ENCODE measurements at places on chromosomes 5 and 9.

DNA sequence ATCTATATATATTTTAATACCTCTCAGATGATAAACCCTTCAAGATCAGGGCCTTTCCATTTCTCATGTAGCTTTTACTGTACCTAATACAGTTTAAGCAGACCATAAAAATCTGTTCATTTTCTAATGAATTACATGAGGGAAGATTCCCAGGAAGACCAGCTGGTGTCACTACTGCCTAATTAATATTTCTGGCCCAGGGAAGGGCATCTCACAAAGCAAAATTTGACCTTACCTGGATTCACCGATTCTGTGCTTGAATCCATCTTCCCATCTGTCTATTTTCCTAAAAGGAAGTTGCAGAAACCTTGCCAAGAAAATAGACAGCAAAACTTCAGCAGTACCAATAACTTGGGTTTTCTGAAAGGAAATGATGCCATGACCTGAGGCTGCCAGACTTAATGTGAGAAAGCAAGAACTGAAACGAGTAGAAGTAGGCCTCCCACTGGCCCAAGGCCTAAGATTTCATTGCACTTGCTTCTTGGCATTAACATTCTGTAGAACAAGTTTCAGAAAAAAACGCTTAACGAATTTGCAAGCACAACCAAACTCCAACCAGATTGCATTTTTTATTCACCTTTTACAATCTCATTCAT, 83.0 kb upstream of the GLIS3 start:
- no peak for DNase-seq

DNA sequence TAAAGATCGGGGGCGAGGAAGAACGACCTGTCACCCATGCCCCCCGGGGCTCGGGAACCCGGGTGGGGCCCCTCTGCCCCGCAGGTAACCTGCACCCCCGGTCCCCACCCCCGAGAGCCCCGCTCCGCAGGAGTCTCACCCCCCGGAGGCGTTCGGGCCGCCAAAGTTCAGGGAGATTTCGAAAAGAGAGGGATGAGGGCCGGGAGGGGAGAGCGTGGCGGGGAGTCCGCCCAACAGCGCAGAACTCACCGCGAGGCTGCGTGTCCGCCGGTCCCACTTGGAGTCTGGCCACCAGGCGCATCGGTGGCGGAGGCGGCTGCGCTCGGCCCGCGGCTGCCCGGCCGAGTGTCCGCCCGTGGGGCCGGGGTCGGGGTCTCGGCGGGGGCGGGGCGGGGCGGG, at the start of gene PHF19:
PHF19 (minus strand) TSS at position 347 of the 399 bp plus-strand sequence. CDS start 2,447 bp downstream, outside the sequence.
- DNase-seq, result no peak

DNA sequence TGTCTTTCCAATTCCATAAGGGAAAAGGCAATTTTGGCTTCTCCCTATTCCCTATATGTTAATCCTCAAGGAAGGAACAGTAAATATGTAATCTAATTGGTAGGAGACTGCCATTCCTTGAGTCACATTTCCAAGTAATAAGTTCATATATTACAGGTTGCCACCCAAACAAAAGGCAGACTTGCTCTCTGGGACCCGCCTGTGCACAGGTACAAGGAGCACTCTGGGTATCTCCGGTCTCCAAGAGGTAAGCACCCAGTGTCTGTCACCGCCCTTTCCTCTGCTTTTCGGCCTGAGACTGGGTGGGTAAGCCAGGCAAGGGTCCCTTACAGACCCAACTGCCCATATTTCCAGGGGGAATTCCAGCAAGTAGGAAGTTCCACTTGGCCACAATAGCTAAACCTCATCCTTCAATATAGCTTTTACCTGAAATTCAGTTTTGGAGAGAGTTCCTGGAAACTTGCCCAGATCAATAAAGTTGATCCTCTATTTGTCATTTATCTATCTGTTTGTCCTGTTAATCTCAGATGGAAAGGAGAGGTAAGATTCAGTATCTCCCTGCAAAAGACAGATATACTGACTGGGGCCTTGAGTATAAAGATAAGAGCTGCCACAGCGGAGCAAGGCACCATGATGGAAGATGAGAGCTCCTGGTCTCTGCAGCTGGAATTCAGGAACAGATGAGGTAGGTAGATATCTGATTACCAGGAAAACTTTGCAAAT, 81.8 kb downstream of the SUSD1 start:
- DNase-seq, result no peak

GRCh38 chr5:113875096-113875495, 361.6 kb downstream of the YTHDC2 start:
- DNase-seq, result peak; percentile 16

DNA sequence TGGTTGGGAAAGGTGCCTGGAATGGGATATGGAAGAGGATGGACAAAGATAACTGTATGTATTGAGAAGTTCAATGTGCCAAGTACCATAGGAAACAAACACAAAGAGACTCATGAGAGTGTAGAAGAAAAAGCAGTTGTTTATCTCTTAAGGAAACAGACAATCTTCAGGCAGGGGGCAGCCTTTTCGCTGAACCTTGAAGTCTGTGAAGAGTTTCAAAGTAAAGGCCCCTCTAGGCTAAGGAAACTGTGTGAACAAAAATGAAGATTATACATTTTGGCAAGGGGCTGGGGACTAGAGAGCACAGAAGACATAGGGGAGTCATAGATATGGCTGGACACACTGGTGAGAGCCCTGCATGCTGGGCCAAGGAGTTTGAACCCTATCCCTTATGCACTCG, 27.5 kb upstream of the FRMPD1 start:
- DNase-seq, result no peak

DNA sequence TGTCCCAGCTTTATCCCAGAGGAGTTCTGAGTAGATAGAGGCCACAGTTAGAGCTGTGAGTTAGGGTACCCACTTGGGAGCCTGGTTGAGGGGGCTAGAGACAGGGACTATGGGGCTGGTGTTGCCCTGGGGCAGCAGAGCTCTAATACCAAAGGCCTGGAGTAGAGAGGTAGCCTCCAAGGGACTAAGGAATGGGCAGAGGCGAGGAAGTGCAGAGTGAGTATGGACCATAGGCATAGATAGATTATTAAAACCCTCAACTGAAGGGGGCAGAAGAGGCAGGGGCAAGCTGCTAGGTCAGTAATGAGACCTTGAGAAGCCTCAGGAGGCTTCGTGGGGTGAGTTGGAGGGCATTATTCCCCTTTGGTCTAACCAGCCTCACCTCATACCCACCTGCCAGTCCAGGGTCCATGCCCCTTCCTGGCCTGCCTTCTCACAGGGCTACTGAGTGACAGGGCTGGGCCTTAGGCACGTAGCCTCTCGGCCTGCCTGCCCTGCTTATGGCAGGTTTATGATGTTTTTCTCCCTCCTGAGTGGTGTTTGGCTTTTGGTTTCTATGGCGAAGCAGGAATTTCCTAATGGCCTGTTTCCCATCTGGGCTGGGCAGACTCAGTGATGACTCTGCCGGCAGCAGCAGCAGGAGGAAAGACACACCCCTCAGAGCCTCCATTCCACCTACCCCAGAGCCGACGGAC, 8.0 kb downstream of the PDLIM4 start:
- no peak for DNase-seq

- peak; percentile 63 for DNase-seq
Observed at GRCh38 chr9:108844856-108845255, 10.9 kb downstream of the ACTL7B start.

- no peak for DNase-seq
Observed at GRCh38 chr5:180976518-180976917, 12.1 kb upstream of the BTNL3 start.

GRCh38 chr9:125829743-125830142, 82.6 kb downstream of the PBX3 start:
- DNase-seq, result no peak

GRCh38 chr9:14092344-14092743, 221.6 kb downstream of the NFIB start:
- DNase-seq, result no peak

DNA sequence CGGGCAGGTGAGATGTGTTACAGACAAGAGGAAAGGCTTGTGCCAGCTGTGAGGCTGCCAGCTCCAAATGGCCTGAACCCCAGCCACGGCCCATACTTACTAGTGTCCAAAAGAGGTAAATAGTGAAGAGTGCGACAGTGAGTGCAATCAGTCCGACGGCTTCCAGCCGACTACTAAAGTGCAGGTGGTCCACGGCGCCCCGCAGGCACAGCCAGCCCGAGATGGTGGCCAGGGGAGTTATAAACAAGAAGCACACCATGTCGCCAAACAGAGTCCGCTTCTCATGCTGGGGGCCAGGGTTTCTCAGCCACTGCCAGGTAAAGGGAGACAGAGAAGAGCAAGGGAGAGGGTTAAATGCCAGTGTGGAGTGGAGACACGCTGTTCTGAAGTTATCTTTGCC, 101.1 kb downstream of the LMNB1 start:
- no peak for DNase-seq

GRCh38 chr9:21890696-21891095, 88.3 kb downstream of the MTAP start:
- no peak for DNase-seq

DNA sequence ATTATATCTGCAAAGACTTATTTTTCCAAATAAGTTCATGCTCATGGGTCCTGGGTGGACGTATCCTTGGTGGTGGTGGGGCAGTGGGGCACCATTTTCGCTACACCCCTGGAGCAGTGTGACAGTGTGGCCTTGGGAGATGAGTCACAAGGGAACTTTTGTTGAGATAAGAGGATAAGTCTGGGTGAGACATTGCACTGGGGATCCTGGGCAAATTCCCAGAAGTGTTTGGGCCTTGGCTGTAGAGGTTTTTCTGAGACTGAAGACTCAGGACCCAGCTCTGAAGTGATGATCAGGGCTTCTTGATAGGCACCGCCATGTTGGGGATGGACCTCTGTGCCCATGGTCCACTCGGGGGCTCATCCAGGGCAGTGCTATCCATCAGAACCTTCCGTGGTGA, 149.4 kb downstream of the MACROH2A1 start:
- no peak for DNase-seq

GRCh38 chr9:98927724-98928123, 16.0 kb upstream of the COL15A1 start:
- no peak for DNase-seq

GRCh38 chr9:70801181-70801829, 320.1 kb downstream of the TRPM3 start:
- no peak for DNase-seq

DNA sequence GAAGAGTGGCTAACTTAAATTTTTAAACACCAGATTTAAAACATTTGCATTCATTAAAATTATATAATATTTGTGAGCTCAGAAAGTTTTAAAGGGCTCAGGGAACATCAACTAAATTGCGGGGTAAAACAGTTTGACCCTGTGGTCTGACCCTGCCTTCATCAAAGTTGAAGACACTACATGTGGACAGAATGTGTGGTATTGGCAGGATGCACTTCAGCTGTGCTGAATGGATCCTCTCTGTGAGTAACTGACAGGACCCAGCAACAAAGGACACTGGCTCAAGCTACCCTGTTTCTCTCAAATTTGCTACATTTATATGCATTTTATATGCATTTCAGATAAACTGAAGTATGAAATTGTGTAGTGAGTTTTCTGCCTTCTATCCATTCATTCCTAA, 288.5 kb downstream of the ZNF608 start:
- DNase-seq, result no peak

- peak; percentile 70 for DNase-seq
Observed at GRCh38 chr5:180860887-180861822, at the start of gene ZFP62. Gene ZFP62 (minus strand): TSS chr5:180861276. CDS start chr5:180861219, 57 bp downstream.

- DNase-seq, result no peak
Observed at GRCh38 chr9:109925799-109926198, 145.8 kb downstream of the PALM2AKAP2 start.

DNA sequence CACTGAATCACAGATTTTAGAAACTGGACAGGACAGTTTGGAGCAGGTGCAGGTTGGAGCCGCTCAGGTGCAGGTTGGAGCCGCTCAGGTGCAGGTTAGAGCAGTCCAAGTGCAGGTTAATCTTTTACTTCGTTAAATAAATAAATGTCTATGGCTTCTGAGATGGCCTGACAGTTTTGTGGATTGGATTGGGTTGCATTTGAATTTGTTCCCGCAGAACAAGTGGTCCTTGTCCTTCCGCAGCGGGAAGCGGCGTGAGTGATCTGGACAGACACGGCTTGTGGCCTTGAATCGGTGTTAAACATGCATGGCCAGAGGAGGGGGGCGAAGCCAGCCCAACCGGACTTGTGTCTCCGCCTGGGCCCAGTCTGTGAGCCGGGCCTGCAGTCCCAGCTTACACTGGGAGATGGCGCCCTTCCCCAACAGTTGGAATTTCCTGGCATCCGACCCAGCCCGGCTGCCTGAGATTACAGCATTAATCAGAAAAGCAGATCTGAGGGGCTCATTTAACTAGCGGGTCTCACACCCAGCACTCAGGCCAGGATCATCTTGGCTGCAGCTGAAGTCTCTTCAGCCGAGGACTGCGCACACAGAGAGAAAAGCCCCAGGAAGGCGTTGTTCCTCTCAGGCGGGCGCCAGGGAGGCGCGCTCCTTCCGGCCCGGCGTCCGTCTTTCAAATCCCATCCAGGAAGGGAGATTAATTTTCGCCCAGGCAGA, 1.5 kb upstream of the OLFM1 start:
- DNase-seq, result no peak

- DNase-seq, result no peak
Observed at GRCh38 chr9:103364753-103365152, 369.6 kb downstream of the CYLC2 start.

DNA sequence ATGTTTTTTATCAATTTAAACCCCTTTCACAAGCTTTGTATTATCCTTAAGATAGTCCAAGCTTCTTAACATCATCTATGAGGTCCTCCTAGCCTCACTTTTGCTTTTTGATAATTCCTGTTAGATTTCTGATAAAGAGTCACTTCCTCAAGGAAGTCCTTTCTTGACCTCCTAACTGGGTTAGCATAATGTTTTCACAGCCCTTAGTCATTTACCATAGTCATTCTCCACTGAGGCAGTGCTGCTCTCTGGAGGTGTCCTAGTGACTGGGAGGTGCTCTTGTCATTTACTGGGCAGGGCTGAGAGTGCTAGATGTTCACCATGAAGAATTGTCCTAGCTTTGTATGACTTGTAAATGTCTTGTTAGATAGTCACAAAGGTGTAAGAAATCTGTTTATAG, 26.4 kb downstream of the TNPO1 start:
- no peak for DNase-seq

DNA sequence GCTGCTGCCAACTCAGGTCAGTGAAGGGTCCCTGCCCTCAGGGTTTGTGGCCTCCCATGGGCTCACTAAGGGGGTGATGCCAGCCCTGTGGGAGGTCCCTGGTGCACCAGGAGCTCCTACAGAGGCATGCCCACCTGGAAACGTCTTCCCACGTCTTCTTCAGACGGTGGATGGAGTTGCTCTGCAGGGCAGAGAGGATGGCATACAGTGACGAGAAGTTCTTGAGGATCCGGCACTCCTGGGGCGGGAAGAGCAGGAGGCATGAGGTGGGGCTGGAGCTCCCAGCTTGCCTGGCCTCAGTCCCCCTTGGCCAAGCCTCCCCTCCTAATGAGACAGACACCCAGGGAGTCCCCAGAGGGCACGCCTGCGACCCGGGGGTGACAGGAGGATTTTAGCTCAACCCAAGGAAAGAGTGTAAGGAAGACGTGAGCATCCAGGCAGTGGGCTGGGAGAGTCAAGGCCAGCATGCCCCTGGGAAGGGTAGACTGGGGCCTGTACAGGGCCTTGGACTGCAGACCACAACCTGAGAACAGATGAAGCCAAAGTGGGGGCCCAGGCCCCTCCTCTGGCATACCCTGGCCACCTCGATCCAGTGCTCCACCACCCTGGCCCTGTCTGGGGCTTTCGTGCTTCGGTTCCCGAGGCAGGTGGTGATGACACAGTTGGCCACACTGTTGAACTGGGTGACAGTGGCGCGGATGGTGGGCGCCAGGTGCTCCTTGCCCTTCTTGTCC, 14.4 kb downstream of the RALGDS start:
- DNase-seq, result no peak

All from NCI-H2081 treated with DMSO at 0.1 percent for 48 hours (cell line).